Hematopoietic multipotent progenitor cell treated with erythropoietin and hydrocortisone succinate and interleukin-3 and kit ligand, for 6 days (in vitro differentiated cells): ENCODE measurements at places on chromosomes 2 and 18.
A peak's percentile ranks its signal among the peaks of the same experiment; 100 is the strongest.

DNA sequence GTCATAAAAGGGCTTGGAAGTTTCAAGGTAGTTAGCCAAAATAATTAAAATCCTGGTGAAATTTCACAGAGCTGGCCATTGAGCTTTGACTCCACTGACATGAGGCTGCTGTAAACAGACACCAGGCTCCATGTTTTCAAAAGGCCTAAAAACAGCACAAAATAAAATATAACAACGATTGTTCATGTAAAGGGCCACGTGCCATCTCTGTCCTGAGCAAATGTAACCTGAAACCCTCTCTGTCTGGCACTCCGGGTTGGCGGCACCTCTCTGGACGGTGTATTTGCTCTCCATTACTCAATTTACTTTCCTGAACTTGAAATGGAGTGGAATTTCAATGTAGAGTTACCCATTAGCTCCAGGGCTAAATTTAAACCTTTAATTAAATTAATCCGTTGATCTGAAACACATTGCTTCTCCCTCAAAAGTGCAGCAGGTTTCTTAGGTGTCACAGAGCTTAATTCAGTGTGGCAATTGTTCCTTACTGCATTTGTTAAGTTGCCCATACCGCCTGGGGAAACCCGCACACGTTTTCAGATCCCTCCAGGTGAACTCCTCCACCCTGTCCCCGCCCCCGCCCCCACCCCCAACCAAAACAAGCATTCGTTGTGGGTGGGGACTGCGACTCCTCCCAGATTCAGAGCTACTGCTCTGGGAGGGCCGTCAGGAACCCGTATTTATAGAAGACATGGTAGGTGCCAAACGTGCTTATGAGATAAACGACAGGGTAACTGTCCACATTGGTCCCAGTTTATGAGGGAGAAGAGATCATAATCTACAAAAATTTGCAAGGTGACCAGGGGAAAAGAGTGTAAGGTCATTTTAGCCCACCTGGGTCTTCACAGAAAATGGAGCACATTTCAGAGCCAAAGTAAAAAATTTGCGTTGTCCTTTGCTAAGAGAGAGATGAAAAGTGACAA lies 1.2 kb upstream of the CABLES1 start:
- DNase-seq, result peak; percentile 83

- DNase-seq, result no peak
These were observed 51.7 kb downstream of the TNS1 start for GRCh38 chr2:217951091-217951490.

DNA sequence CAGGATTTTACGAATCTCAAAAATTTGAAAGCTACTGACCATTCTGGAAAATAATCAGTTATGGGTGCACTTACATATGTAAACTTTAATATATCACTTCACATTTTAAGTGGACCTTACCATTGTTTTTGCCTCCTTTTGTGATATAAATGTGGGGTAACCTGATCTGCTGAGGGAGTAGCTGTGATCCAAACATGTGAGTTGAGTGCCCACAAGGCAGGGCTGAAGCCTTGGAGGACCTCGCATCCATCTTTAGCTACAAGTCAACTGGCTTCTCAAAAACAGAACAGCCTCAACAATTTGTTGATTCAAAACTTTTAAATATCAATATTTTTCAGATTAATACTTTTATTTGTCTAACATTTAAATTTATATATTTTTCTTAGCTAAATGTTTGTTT lies 178.2 kb downstream of the PLCL1 start:
- no peak for DNase-seq

DNA sequence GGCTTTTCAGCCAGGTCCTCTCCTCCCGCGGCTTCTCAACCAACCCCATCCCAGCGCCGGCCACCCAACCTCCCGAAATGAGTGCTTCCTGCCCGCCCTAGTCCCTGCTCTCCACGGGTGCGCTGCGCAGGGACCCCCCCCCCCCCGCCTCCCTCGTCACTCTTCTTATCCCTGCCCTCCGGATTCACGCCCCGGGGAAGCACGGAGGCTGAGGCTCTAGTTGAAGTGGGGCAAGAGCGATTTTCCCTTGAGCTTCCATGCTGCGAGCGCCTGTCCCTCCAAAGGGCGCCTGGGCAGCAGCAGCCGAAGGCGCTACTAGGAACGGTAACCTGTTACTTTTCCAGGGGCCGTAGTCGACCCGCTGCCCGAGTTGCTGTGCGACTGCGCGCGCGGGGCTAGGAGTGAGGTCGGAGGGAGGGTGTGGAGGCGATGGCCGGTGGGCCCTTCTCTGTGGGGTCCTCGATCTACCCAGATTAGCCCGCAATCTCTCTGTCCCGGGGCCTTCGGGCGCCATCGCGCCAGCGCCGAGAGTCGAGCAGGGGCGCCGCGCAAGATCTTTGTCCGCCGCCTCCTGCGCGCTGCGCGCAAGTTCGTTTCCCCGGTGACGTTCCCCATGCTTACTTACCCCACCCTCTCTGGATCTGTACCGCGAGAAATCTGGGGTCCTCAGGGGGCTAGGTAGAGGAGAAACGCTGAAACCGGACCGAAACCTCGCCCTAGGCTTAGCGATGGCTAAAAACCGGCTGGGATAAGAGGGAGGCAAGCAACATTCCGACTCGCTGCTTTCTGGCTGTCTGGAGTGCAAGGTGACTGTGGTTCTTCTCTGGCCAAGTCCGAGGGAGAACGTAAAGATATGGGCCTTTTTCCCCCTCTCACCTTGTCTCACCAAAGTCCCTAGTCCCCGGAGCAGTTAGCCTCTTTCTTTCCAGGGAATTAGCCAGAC lies 677 bp downstream of the GAD1 start:
- peak; percentile 48 for DNase-seq

- no peak for DNase-seq
These were observed 190.2 kb downstream of the EIPR1 start for GRCh38 chr2:3187467-3187866.

- no peak for DNase-seq
These were observed 12.7 kb upstream of the EFR3B start for GRCh38 chr2:25029183-25029554.

- DNase-seq, result no peak
These were observed 287.6 kb downstream of the SETBP1 start for GRCh38 chr18:44968336-44968735.

DNA sequence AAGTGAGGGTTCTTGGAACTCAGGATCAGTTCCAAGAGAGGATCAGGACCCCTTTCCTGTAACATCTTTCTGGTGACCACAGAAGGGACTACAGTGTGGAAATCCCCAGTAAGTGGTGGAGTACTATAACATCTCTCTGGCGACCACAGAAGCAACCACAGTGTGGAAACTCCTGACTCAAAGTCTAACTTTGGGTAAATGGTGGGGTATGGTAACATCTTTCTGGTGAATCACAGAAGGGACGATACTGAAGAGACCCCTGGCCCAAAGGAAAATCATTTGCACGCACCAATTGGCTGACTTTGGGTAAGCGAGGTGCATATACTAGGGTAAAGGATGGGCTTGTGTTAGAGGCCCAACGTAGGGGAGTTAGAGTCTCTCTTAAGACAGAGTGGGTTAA lies 56.3 kb upstream of the GULP1 start:
- no peak for DNase-seq

DNA sequence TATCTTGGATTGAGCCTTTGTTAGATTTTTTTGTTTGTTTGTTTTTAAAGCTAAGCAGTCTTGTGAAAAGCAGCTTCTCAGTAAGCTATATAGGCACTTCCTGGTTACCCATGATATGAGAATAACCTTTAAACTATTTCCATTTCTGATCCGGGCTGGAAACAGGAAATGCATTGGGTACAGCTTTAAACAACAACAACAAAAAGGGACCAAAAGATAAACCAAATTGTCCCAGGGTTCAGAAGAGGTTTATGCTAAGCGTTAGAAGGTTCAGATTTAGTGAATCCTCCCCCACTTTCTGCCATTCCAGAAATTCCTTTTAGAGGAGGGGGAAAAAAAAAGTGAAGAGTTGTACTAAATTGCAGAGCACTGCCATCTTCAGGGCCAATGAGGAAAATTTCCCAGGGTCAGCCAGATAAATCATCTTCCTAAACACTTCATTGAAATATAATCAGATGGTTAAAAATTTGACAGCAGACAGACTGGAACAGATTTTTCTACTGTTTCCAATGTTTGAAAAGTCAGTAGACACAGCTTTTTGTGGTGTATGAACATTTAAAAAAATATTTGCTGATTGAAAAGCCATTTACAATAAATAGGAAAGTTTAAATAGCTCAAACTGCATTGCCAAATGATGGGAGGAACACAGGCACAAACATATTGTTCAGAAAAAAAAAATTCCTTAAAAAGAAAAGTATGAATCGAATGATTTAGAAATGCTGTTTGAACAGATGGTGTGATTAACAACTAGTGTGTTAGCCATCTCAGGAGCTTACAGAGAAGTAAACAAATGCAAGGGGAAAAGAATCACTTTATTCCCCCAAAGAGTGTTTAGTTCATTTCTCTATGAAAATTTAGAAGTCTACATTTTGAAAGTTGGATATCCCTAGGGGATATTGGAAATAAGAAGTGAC lies 189.9 kb upstream of the TANK start:
- peak; percentile 39 for DNase-seq

DNA sequence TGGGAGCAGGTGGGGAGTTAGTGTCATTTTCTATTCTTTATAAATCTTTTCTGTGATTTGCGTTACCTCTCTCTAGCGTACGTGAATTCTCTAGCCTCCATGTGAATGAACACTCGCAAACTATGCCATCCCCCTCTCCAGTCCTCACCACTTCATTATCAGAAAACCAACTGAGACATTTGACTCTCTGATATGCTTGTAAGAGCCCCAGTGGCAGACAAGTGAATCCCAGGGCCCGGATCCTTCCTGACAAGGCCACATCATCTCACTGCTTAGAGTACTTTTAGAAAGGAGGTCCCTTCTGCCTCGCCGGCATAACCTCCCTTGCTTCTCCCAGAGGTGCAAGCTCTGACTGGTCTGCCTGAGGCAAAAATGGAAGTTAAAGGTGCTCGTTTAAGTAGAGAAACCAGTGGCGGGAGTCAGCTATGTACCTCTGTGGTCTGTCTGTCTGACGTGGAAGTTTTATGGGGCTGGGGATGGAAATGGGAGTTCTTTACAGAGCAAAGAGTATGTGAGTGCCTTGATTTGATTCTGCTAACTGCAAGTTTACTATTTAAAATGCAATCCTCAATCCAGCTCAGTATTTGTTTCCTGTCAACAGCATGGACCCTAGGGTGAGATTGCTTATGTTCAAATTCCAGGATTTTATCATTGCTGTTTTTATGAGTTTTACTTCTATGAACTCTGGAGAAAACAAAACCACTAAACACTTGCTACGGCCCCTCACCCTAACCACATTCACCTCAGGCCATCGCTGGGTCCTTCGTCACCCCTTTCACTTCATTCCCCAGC lies 114.9 kb upstream of the MSTN start:
- no peak for DNase-seq

GRCh38 chr18:55419132-55419946 lies 168.7 kb downstream of the TCF4 start:
- DNase-seq, result no peak

DNA sequence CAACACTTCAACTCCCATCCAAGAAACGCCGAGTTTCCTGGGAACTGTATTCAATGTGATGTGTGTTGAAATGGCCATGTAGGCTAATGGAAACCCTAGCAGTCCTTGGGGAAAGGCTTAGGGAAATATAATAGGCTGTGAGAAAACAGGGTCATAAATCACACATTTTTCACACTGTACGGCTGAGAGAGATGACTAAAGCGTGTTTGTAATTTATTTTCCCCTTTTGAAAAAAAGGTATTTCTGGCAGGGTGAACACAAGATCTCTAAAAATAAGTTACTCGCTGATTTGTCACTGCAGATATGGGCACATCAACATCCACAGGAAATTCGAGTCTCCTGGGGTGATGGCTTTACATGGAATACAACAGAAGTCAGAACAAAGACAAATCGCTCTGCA lies 109.6 kb upstream of the ST6GAL2 start:
- DNase-seq, result no peak

GRCh38 chr2:227846831-227847230 lies 24.6 kb upstream of the DAW1 start:
- no peak for DNase-seq

GRCh38 chr2:56134861-56135260 lies 48.9 kb upstream of the CCDC85A start:
- no peak for DNase-seq

- no peak for DNase-seq
These were observed 162.7 kb upstream of the ID2 start for GRCh38 chr2:8518979-8519668.

- DNase-seq, result no peak
These were observed 112.4 kb downstream of the FEZ2 start for GRCh38 chr2:36485521-36485920.

DNA sequence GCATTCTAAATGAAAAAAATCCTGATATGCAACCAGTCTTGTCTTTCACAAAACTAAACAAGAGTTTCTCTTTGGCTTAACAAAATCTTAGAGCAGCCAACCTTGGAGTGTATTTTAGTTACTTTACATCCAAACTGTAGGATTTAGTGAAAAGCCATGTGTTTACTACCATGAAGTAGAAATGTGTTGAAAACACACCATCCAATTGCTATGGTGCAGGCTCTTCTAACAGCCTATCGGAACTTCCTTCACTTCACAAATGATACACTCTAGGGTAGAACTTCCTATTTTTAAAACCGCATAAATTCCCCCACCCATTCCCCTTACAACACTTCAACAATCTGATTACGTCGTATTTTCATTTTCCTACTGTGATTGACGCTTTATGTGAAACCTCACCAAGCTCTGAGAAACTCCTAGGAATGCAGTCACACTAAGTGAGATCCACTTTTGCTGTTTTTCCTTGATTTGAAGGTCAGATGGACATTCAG lies 74.4 kb upstream of the MAP4K4 start:
- peak; percentile 79 for DNase-seq
